Eye (tissue), 1 donor: ENCODE measurements at places on chromosomes 2 and 18.

- no peak for DNase-seq
Observed at GRCh38 chr2:119241205-119241532, 17.5 kb downstream of the STEAP3 start.

- DNase-seq, result no peak
Observed at GRCh38 chr2:181723731-181724130, 43.4 kb upstream of the NEUROD1 start.

- no peak for DNase-seq
Observed at GRCh38 chr18:73992242-73993022, 155.2 kb downstream of the FBXO15 start.

DNA sequence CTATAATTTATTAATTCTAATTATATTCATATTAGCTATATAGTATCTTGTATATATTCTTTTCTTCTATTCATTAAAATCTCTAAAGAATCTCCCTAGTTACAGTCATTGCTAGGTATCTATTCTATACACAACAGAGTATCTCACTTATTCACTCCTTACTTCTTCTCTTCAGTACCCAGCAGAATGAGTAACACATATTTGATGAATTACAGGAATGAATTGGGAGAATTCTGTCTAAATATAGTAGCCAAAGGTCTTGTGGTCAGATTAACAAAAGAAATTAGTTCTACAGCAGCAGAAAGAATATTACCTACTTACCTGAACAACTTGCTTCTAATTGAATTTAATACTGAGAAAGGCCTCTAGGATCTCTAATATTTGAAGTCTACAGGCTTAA is 758.0 kb upstream of the ZEB2 start:
- no peak for DNase-seq

DNA sequence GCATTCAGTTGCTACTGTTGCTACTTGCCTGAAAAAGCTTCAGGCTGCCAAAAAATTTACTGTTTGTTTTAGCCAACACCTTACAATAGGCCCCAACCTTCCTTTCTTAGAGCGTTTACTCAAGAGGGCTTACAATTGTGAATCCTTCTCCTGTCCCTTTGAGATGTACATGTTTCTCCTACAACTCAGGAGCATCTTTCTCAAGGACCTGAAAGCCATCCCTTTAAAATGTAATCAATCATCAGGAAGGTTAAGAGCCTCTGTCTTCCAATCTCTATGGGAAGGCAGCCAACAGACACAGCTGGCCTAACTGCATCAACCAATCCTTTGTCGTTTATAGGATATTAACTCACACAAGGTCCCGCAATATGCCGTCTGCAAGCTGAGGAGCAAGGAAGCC is 3.4 kb upstream of the IER3IP1 start:
- DNase-seq, result no peak

GRCh38 chr2:42101206-42102023 is 53.6 kb downstream of the PKDCC start:
- DNase-seq, result peak; percentile 77

DNA sequence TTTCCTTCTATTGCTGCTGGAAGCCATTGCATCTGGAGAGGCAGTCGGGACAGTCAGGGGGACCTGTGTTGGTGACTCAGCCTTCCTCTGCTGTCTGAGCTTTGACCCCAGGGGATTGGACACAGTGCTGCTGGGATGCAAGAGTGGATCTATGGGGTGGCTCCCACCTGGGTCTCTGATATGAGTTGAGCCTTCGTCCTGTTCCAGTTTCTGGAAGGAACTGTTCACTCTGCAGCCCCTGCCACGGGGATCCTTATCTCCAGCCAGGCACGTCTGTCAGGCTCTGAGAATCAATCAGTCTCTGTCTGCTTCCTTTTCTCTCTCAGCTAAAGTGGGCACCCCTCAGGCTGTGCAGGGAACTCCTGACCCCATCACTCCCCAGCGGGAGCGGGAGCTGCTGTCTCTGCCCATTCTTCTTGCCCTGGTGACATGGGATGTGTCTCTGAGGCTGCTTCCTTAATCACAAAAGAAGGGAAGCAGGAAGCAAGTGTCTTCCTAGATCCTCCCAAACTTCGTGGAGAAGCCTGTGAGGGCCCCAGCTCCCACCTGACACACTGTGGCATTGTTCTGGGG is 51.7 kb downstream of the ARHGAP28 start:
- peak; percentile 78 for DNase-seq

DNA sequence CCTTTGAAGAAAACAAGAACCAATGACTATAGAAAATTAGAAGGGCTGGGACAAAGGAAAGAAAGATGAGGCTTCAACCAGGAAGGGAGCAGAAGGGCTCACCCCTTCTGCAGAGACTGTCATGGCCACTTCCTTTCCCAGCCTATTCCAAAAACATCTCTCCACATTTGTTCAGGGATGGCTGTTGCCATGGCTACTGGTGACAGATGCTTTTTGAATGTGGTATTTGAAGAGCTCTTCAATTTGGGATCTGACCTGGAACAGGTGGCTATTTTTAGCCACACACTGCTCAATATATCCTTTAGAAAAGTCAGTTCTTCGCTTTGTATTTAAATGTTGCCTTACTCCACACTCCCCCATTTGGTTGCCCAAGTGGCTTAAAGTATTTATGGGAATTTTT is 64.1 kb upstream of the LCLAT1 start:
- DNase-seq, result no peak

DNA sequence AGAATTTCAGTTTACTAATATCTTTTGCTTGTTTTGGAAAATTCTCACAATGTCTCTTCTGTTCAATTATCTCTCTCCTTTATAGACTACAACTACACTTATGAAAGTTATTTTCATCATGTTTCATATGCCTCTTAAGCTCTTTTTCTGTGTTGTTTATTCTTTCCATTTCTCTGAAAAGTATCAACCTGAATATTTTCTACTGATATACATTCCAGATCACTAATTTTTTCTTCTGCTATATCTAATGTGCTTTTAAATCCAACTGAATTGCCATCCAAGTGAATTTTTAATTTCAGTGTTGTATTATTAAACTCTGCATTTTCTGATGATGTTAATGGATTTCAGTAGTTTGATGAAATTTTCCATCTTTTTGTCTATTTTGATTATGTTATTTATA is 301.3 kb downstream of the HRH4 start:
- no peak for DNase-seq

- DNase-seq, result peak; percentile 73
Observed at GRCh38 chr2:7430869-7431641, 513.8 kb downstream of the RNF144A start.

DNA sequence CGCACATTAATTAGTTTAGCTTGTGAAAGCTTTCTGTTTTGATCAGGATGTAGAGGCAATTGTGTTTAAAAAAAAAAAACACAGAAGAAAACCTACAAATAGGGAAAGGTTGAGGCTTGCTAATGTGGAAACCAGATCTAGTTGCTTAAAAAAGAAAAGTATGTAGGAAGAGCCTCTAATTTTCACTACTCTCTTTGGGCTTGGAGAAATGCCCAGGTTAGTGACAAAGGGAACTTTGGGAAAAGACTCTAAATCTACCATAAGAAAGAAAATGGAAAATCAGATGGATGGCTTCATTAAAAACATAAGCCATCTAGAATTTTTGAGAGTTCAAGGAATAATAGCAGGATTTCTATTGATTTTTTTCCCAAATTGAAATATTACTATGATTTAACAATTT is 47.3 kb upstream of the SLC38A11 start:
- no peak for DNase-seq

DNA sequence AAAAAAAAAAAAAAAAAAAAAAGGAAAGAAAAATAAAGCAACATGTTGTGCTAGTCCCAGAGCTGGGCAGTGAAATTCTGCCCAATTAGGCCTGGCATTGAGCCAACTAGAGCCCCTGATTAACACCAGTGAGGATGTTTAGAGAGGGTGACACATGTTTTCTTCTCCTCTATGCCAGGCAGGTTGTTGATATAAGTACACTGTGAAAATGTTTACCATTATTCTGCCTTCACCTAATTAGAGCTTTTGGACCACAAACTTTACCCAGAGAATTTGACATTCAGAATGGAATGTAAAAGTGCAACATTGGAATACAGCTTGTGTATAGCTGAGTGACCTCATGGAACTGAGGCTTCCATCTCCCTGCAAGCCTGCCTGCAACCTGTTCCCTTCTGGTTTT is 95.9 kb upstream of the MSH2 start:
- DNase-seq, result peak; percentile 54

GRCh38 chr2:179843541-179843940 is 17.9 kb downstream of the ZNF385B start:
- DNase-seq, result peak; percentile 22

DNA sequence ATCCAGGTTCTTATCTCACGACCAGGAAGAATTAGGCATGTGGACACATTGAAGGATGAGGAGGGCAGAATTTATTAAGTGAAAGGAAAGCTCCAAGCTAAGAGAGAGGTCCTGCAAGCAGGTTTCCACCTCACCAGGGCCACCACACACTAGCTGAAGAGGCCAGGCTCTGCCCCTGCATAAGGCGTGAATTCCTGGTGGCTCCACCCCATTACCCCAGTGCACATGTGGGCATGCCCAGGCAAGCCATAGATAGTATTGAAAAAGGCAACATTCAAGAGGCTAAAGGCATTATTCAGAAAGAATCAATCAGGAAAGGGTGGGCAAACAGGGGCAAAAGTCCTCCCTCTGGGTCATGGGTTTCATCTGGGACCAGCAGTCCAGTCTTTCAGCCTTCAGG is 30.9 kb upstream of the GRP start:
- no peak for DNase-seq

DNA sequence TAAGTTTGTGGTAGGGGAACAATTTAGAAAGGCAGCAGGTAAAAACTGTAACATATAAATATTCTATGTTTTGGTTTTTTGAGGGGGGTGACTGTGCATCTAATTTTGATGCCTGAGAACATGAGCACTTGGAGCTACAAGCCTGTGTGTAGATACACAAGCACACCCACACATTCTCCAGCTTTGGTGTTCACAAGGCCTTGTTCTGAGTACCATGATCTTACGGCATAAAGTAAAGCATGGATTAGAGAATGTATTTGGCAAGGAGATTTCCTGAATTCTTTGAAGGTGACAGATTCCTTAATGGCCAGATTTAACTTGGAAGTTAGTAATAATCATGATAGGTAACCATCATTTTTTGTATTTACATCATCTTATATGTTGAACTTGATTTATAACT is 42.7 kb downstream of the MAP3K20 start:
- no peak for DNase-seq

DNA sequence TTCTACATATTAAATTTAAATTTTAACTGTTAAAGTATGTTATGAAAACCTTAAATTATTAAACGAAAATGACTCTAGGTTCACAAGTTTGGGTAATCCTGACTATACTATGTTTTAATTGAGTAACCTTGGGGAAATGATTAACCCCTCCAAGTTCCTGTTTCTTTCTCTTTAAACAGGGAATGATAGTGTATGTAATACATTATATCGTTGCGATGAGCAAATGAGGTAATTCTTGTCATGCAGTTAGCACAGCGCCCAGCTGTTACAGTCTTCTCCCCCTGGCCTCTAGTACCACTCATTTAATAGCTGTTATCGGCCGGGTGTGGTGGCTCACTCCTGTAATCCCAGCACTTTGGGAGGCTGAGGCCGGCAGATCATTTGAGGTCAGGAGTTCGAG is 80.4 kb downstream of the MTA3 start:
- no peak for DNase-seq

- no peak for DNase-seq
Observed at GRCh38 chr2:240637116-240637900, 12.0 kb downstream of the GPR35 start.

DNA sequence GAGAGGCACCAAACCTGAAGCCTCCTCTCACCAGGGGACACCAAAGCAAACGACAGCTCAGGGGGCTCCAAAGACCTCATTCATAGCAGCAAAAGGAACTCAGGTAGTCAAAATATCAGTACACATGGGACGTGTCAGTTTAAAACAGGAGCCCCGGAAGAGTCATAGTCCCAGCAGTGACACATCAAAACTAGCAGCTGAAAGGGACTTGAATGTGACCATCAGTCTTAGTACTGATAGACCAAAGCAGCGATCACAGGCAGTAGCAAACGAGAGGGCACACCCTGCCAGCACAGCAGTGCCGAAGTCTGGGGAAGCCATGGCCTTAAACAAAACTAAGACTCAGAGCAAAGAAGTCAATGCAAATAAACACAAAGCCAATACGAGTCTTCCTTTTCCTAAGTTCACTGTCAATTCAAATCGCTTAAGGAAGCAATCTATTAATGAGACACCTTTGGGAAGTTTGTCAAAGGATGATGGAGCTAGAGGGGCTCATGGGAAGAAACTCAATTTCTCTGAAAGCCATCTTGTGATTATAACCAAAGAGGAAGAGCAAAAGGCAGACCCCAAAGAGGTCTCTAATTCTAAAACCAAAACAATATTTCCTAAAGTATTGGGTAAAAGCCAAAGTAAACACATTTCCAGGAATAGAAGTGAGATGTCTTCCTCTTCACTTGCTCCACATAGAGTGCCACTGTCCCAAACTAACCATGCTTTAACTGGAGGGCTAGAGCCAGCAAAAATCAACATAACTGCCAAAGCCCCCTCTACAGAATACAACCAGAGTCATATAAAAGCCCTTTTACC is 1.2 kb downstream of the GALNT5 start:
- no peak for DNase-seq

- DNase-seq, result no peak
Observed at GRCh38 chr2:70982971-70983370, 4.5 kb downstream of the ANKRD53 start.

GRCh38 chr2:189444322-189444721 is 3.0 kb downstream of the WDR75 start:
- no peak for DNase-seq

DNA sequence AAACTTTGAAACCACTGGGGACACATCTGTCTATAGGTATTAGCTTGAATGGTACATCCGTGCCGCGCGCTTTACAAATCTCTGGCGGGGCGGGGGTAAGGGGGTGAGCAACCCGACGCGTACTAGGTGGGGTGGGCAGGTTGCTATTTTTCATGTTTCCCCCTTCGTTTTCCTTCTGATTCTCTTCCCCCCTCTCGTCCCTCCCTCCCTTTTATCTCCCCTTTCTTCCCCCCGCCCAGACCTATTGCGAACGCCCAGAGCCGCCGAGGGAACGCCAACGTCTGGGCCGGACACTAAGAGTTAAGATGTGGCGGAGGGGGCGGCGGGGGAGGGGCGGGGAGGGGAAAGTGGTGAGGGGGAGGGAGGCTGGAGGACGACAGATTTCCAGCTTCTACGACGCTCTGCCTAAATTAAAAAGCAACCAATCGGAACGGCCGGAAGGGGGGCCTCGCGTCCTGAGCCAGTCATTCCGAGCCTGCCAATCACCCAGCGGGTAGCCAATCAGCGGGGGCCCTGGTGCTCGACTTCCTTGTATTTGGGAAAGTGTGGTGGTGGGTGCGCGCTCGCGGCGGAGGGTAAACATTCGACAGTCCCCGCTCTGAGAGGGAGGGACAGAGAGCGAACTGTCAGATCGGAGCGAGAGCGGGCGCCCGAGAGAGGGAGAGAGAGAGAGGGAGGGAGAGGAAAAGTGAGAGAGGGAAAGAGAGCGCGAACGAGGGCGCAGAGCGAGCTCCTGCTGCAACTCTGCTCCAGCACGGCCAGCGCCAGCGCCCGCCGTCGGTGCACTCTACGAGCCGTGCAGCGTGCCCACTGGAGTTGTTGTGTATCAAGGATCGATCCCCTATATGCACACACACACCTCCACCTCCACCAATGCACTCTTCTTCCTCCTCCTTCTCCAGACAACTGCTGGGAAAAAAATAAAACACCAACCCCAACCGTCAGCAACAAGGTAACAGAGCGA is at the start of gene POU3F3:
Gene POU3F3 (plus strand): TSS at position 582 of the 964 bp plus-strand sequence. CDS start 1,396 bp downstream, outside the sequence.
- DNase-seq, result peak; percentile 97
